ENCODE measurements at places on chromosomes 12 and 14. TPM values are rescaled to one million over a fixed set of nuclear protein-coding genes. Genes with fewer than 3 reads are reported as not detected.

GRCh38 chr14:105363847-105364708, 34.3 kb upstream of the TEX22 start:
- DNase-seq: no peak

DNA sequence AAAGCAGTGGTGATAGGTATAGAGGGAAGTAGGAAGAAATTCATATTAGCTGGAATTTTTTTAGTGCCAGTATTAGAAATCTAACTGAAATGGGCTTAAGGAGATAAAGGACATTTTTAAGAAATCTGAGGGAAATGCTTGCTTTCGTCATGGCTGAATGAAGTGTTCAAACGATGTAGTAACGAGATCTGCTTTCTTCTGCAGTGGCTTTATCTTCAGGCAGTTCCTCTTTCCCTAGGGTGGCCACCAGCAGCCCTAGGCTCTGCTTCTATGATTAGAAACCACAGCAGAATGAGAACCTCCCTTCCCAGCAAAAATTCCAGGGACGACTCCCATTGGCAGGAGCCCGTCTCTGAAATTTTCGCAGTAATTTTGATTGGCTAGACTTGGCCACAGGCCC, 163.9 kb upstream of the FRMD6 start:
- DNase-seq: no peak

DNA sequence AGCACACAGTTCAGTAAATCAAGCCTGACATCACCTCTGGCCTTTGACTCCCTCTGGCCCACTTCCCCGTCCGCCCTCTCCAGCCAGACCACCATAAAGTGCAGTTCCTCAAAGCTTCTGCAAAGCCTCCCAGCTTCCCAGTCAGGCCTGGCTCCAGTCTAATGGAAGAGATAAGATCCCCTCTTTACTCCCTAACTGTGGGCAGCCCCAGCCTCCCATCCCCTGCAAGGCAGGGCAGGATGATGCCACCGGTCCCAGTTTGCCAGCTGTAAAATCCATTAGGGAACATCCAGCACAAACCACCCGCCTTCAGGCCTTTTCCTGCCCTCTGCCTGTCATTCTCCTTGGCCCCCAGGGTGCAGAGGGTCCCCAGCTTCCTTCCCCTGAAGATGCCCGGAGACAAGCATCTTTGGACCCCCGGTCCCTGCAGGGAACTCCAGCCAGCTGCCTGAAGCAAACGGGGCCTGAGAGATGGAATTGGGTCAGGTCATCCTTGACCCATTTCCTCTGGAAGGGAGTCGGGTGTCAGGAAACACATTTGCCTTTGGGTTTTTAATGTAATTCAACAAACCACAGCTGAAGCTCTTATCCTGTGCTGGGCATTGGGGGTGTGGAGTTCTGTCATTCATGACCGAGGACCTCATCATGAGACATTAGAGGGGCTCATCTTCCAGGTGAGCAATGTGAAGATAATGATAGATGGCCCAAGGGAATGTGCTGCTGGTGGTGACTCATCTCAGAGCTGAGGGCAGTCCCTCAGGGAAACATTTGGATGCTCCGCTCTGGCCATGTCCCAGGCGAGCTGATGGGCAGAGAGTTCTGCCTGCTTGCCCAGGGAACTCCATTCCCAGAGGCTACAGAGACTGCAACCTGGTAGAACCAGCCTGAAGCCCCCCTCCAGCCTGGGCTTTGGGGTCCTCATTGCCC, 93.8 kb upstream of the CLMN start:
- no peak for DNase-seq

DNA sequence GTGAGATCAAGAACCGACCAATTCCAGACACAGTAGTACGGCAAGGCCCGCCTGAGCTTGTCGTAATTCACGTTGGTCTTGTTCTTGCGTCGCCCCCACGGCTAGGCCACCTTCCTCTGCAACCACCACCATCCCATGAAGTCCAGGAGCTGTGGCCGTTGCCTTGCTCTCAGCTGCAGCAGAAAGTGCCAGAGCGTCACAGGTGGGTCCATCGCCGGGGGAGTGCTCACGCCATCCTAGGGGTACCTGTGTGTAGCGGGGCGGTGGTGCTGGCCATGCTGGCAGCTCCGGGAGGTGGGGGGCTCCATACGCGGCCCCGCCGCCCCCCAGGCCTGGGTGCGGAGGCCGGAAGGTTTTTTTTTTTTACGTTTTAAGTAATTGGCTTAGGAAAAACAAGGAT, 23.1 kb downstream of the TMEM121 start:
- DNase-seq: no peak

DNA sequence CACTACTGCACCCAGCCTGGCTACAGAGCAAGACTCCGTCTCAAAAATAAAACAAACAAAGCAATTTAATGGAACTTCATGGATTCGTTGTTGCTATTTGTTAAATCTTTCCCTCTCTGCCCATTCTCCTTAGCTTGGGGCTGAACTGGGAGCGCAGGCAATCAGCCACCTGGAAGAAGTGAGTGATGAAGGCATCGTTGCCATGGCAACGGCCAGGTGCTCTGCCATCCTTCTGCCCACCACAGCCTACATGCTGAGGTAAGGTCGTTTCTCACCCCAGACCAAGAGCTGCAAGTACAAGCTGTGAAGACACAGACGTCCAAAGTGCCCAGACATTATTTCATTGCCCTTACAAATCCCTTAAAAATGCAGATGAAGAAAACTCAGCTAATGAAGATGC, 19.1 kb downstream of the AMDHD1 start:
- no peak for DNase-seq

DNA sequence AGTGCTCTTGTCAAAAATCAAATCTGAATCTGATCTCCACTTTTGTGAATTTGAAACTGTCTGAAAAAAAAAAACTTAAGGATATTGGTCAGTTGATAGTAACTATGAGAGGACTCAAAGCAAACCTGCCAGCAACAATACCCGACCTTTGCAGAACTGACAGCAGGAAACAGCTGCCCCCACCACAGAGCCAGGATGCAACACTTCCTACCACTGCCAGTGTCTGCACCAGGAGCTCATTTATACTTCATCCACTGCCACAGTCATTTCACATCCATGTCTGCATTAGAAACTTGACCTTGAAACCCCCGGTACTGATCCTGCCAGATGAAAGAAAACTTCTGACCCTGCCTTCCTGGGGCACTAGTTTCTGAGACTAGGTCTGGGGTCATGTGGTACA, 27.4 kb upstream of the RXYLT1 start:
- no peak for DNase-seq

DNA sequence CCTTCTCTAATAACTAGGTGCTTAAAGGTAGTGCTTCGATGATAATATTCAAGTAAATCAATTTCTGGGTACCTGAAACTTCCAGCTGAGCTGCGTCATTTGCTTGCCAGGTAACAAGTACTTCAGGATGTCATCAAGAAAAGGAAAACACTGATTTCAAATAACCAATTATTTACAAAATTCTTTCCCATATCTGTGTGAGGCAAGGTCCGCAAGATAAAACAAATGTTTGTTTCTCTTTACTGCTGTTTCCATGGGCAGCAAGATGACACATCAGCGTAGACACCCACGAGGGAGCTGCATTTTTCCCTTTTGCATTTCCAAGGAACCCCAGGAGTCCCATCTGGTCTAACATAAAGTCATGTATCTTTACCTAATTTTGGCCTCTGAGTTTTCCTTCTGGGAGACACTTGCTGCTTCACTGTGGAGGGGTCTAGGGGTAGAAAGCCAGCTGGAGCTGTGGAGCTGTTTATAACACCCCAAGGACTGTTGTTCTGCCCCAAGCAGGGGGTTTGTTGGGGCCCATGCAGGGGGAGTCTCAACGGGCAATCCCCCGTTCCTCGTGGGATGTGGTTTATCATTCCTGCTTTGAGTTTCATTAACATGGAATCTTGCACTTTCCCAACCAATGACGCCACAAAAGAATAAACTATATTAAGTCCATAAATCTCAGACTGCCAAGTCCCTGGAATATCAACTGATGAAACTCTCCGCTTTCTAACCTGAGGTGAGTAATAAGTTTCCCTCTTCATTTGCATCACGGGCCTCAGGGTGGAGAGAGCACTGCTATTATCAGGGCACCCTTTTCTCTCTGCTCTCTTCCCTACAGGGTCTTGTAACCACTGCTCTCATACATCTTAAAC, 112.8 kb upstream of the PELI2 start:
- DNase-seq: peak; percentile 25

DNA sequence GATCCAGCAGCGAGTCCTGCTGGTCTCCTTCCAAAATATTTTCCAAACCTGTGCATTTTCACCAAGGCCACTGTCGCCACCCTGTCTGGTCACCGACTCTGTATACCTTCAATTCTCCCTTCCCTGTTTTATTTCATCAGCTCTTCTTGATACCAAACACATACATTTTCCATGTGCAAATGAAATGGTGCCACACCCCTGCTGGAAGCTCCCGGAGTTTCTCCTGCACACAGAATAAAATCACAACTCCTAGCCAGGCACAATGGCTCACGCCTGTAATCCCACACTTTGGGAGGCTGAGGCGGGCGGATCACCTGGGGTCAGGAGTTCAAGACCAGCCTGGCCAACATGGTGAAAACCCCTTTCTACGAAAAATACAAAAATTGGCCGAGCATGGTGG, 14.0 kb downstream of the VSIG10 start:
- DNase-seq: no peak

DNA sequence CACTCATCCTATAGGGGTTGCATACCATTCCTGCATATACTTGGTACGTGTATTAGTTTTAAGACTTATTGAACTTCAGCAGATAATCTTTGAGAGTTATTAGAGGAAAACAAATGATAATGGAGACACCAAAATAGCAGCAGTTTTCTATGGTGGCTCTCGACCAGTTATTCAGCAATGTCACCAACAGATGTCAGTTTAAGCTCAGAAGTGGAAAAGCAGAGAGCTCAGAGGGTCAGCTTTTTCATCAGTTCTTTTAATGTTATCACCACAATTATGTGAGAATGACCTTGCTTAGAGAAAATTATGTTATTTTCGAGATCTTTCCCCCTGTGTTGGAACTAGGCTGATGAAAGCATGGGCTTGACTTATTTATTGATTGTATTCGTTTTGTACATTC, 32.0 kb downstream of the PTPN11 start:
- no peak for DNase-seq

- no peak for DNase-seq
Measured at GRCh38 chr14:65044596-65044959, 57.7 kb downstream of the MAX start.

DNA sequence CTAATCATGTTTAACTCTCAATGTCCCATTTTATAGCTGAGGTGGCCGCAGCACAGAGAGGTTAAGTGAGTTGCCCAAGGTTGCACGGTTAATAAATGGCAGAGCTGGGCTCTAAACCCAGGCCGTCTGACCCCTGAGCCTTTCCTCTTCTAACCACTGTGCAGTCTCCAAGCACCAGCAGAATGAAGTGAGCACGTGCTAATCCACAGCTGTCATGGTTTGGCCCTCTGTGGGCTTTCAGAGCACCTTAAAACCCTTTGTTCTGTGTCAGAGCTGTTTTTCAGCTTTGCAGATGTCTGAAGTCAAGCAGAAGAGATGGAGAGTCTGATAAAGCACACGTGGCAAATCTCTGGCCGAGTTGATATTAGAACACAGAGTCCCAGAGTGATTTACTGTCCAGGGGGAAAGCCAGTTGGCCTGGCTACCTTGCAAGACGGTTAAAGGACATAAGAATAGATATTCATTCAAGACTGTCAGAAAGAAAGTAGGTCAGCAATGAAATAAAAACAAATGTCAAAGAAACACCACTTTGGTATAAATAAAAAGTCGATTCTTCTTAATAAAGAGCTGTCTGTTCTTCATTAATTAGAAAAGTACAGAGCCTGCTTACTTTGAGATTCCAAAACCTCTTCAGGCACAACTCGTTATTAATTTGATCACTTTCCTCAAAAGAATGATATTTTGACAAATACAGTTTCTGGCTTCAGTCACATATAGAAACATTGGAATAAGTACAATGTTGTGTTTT, 107.3 kb downstream of the CRADD start:
- DNase-seq: no peak

DNA sequence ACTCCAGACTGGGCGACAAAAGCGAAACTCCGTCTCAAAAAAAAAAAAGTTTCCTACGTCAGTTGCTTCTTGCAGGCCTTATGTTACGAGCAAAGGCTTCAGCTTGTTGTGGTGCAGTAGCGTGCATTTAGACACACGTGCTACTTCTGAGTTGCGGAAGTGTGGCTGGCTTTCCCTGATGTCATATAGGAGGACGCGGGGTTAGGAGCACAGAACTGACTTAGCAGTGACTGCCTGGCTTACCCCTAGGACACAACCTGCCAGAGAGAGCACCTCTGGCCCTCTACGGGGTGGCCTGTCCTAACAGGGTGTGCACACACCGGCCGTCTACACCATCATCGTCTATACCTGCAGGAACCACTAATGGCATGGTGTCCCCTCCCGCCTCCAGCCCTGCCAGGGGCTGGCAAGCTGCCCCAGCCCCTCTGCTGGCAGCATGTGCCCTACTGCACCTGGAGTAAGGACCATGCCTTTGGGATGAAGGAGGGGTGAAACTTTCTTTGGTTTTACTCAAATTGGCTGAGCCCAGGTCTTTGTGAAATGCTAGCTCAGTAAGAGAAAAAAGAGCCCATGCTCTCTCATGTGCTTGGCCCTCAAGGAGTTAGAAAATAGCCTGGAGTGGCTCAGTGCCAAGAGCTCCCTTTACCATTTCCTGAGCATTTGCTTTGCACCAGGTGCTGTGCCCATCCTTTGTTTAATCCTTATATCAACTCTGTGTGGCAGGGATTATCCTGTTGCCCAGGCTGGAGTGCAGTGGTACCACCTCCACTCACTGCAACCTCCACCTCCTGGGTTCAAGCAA, 1.7 kb upstream of the GPR68 start:
- no peak for DNase-seq

- no peak for DNase-seq
Measured at GRCh38 chr14:55746558-55746957, 166.6 kb downstream of the KTN1 start.

DNA sequence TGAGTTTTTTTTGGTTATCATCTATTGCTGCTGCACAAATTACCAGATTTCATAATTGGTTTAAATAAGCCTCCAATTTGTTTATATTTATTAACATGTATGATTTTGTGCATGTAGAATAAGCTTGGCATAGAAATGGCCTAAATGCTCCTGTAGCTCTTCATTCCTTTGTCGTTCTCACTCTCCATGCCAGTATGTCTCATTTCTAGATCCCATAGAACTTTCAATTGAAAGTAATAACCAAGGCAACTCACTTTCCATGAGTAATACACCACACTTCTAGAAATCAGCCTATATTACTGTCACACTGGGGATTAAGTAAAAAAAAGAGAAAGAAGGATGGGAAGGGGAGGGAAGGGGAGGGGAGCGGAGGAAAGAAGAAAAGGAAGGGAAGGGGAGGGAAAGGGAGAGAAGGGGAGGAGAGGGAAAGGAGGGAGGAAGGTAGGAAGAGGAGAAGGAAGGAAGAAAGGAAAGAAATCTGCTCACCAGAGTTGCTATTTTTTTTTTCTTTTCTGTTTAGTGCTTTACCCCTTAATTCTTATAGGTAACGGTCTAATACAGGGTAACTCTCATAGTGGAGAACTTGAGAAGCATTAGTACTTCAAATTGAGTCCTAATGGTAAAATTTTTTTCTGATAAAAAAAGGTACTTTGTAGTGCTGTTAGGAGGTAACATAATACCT, 45.6 kb downstream of the MDM2 start:
- no peak for DNase-seq

CYP46A1 gene
- total RNA-seq: not detected

POTEG gene
- 0.41 TPM for total RNA-seq

TSPAN11 gene
- 1.8 TPM for total RNA-seq

NEDD1 gene
- total RNA-seq: 46.8 TPM

SYNDIG1L gene
- not detected for total RNA-seq

SRRM4 gene
- total RNA-seq: 0.04 TPM

KITLG gene
- 13.0 TPM for total RNA-seq

BCL2L14 gene
- total RNA-seq: not detected

PLEKHG7 gene
- not detected for total RNA-seq

SERPINA12 gene
- total RNA-seq: not detected
